ENCODE measurements at places on chromosomes 2 and 18.
A peak's percentile ranks its signal among the peaks of the same experiment; 100 is the strongest.

DNA sequence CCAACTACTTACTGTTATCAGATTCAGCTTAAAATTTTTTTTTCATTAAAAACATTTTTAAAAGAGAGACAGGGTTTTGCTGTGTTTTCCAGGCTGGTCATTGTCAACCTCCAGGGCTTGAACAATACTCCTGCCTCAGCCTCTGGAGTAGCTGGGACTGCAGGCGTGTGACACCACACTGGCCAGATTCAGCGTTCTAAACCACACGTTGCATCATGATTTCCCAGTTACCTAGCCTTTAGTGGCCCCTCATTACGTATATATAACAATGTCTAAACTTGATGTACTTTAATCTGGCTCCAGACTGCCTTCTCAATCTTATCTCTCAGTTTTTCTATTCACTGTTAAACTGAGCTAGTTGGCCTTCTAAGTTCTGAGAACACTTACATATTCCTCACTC is 89.6 kb downstream of the COMMD1 start:
- DNase-seq, result no peak

DNA sequence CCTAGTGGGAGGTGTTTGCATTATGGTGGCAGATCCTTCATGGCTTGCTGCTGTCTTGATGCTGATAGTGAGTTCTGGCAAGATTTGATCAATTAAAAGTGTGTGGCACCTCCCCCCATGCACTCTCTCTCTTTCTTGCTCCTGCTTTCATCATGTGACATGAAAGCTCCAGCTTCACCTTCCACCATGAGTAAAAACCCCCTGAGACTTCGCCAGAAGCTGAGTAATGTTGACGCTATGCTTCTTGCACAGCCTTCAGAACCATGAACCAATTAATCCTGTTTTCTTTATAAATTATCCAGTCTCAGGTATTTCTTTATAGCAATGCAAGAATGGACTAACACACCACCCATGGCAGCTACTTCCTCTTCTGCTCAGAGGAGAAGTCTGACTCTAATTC is 2181.4 kb upstream of the PIK3C3 start:
- DNase-seq, result peak; percentile 13

DNA sequence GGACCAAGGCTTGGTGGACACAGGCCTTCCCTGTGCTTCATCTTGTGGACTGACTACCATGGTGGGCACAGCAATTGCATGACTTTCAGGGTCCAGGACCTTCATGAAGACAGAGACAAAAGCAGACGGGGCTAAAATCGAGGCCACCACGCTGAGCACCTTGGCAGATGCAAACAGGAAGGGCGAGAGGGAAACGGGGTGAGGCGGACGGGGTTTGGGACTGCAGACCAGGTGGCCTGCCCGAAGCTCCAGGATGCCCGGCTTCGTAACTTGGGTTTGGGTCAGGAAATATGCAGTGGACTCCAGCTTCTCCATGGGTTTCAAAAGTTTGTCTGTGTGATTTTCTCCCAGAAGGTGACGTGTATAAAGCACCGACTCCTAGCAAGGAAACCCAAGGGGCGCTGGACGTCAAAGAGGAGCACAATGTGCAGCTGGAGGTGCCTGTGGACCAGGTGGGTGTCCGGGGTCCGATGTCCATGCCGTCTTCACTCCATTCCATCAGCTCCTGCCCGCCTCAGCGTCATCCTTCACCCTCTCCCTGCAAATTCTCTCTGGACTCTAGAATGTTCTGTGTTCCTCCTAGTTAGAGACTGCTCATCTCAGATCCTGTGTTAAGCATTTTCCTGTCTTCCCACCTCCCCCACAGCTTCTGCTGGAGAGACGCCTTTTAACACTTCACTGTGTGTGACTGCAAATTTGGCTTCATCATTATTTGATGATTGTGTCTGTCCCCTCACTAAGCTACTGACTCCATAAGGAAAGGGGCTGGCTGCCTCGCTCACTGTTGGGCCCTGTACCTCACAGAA is 65.8 kb downstream of the DCDC2C start:
- DNase-seq, result no peak

- DNase-seq, result no peak
These were observed 29.3 kb downstream of the SOS1 start for GRCh38 chr2:39091543-39091942.

GRCh38 chr18:46034230-46034629 is 37.8 kb downstream of the PSTPIP2 start:
- DNase-seq, result peak; percentile 51

- DNase-seq, result peak; percentile 61
These were observed 1.1 kb downstream of the NCKAP1 start for GRCh38 chr2:183037074-183037552.

- DNase-seq, result no peak
These were observed 31.7 kb downstream of the ZNF516 start for GRCh38 chr18:76463358-76463757.

DNA sequence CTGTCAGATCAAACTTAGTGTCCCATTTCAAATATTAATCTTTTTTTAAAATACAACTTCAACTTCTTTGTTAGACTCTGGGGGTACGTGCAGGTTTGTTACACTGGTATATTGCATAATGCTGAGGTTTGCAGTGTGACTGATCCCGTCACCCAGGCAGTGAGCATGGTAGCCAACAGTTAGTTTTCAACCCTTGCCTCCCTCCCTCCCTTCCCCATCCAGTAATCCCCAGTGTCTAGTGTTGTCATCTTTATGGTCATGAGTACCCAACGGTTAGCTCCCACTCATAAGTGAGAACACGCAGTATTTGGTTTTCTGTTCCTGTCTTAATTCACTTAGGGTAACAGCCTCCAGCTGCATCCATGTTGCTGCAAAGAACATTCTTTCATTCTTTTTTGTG is 23.9 kb downstream of the NOL10 start:
- no peak for DNase-seq

- DNase-seq, result no peak
These were observed 35.5 kb downstream of the TGIF1 start for GRCh38 chr18:3485153-3486149.

DNA sequence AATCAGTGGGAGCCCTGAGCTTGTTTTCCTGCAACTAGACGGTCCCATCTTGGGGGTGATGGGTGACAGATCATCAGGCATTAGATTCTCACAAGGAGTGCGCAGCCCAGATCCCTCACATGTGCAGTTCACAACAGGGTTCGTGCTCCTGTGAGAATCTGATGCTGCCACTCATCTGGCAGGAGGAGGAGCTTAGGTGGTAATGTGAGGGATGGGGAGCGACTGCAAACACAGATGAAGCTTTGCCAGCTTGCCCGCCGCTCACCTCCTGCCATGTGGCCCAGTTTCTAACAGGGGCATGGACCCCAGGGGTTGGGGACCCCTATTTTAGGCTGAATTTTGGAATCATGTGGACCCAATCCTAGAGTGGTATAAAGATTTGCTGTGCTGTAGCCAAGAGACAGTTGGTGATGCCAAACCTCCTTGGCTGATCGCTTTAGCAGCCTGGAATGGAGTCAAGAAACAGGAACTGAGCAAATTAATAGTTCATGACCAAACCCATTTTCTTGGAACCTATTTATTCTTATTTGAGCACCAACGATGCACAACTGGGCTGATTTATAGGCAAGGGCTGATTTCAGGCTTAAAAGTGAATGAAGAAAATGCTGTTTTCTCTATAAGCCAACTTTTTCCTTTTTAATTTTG is 25.7 kb downstream of the LPIN1 start:
- no peak for DNase-seq

DNA sequence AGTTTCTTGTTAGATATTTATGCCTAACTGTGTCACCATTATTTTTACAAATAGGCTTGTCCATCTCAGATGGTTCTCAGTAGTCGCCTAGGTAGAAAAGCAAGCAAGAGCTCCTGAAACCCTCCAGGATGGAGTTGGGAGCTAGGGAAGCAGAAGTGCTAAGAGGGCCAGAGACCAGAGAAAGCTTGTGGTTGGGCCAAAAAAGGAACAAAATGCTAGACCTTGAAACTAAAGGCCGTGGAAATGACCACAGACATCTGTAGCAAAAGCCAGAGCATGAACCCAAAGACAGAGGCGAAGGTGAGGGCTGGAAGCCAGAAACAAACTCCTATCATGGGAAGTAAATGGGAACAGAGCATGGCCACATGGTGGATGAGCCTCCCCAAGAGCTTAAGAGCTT is 29.9 kb upstream of the RMDN2 start:
- DNase-seq, result no peak

DNA sequence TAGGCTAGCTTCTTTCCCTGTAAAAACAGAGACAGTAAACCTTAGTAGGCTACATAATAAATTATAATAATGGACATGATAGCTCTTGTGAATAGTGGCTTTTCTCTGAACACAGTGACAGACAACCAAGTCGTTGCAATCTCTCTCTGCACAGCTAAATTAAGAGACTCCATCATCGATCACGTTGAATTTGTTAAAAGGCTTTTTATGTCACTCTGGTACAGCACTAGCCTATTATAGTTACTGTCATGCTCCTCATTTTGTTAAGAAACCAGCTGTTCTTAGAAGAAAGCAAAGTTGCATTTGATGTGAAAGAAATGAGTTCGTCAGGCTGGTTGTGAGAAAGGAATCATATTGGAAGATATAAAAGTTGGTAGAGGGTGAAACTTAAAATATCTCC is 50.3 kb upstream of the ARHGAP28 start:
- DNase-seq, result no peak

DNA sequence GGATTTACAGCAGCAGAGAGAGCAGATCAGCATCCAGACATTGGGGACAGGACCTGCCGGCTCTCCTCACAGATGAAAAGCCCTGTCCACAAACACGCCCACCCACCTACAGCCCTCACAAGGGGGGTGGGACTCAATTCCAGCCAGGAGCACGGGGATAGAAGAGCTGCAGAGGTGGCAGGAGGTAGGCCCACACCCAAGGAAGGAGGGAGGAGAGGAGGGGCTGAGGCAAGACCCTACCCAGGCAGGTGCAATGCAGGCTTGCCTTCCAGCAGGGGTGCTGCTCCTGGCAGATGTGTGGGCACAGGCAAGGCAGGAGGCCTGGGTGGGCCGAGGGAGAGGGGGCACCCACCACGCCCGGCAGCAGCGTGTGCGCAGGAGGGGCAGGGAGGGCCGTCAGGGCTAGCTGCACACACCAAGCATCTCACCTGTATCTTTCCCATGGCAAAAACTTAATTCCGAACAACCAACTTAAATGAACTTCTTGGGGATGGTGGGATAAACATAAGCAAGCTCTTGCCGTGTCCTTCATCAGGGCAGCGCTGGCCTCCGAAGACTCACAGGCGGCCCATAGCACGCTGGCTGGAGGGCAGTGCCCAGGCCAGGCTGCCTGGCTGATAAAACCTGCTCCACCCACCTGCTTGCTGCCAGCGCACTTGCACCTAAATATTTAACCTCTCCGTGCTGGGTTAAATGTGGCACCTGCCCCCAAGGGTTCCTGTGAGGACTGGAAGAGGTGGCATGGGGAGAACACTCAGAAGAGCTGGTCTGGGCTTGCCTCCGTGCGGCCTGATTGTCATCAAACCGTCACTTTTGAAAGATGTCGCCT is 219.5 kb downstream of the HDAC4 start:
- no peak for DNase-seq

GRCh38 chr2:236105955-236106607 is 62.1 kb downstream of the GBX2 start:
- DNase-seq, result no peak

Measured in fibroblast of skin of back (primary cell).